ENCODE measurements at places on chromosomes 1 and 21. TPM values are rescaled to one million over a fixed set of nuclear protein-coding genes. Genes with fewer than 3 reads are reported as not detected.

The SASS6 gene
- 1.6 TPM for total RNA-seq

The SPRR2F gene
- not detected for total RNA-seq

The C1orf94 gene
- total RNA-seq: not detected

The SAMD13 gene
- 0.77 TPM for total RNA-seq

The SPRR3 gene
- total RNA-seq: 342 TPM

The JAM2 gene
- not detected for total RNA-seq

The GPR3 gene
- not detected for total RNA-seq

The DYNLT4 gene
- total RNA-seq: not detected

The SPATC1L gene
- 0.64 TPM for total RNA-seq

The CCDC27 gene
- not detected for total RNA-seq

The CD53 gene
- total RNA-seq: not detected

The CADM3 gene
- not detected for total RNA-seq

The RPTN gene
- total RNA-seq: 0.53 TPM

The CLCA2 gene
- 15.3 TPM for total RNA-seq

The WNT3A gene
- not detected for total RNA-seq

The PAQR6 gene
- total RNA-seq: 1.3 TPM

The S100A3 gene
- 2.3 TPM for total RNA-seq

The CFHR4 gene
- not detected for total RNA-seq

The GPR153 gene
- total RNA-seq: 16.5 TPM

The AGRN gene
- total RNA-seq: 117 TPM

The TEX38 gene
- not detected for total RNA-seq

The RGSL1 gene
- total RNA-seq: not detected

The TDRD10 gene
- total RNA-seq: not detected

The TRIM58 gene
- not detected for total RNA-seq

The AMY2B gene
- 3.9 TPM for total RNA-seq

The SLC45A1 gene
- 0.26 TPM for total RNA-seq

The ADORA1 gene
- not detected for total RNA-seq

The NBPF6 gene
- not detected for total RNA-seq

The NCAM2 gene
- 0.26 TPM for total RNA-seq

The C1orf87 gene
- total RNA-seq: not detected

The FCGR3A gene
- total RNA-seq: not detected

The BCL10 gene
- total RNA-seq: 31.3 TPM

The TNFAIP8L2 gene
- total RNA-seq: not detected

The FNDC5 gene
- not detected for total RNA-seq

The RUNX3 gene
- total RNA-seq: 0.26 TPM

Data from bronchial epithelial cell (primary cell).